Heart left ventricle (tissue), 16 donors: ENCODE measurements at places on chromosomes 3 and 15. TPM values are rescaled to one million over a fixed set of nuclear protein-coding genes. Genes with fewer than 3 reads are reported as not detected.

DNA sequence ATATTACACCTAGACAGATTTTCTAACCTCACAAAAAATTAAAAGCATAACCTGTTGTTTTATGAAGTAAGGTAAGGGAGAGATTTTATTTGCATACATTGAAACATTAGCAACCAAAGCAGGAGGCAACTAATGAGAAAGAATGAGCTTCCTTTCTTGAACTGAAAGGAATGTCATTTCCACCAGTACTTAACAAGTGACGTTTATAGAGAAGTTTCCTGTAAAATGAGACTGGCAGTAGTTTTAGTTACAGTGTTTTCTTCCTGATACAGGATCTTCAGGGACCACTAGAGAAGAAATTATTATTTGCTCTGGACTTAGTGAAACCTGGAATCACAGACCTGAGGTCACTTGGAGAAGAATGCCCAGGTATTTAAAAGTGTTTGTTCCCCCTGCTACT lies 27.4 kb upstream of the FRMD5 start:
- no peak for DNase-seq

DNA sequence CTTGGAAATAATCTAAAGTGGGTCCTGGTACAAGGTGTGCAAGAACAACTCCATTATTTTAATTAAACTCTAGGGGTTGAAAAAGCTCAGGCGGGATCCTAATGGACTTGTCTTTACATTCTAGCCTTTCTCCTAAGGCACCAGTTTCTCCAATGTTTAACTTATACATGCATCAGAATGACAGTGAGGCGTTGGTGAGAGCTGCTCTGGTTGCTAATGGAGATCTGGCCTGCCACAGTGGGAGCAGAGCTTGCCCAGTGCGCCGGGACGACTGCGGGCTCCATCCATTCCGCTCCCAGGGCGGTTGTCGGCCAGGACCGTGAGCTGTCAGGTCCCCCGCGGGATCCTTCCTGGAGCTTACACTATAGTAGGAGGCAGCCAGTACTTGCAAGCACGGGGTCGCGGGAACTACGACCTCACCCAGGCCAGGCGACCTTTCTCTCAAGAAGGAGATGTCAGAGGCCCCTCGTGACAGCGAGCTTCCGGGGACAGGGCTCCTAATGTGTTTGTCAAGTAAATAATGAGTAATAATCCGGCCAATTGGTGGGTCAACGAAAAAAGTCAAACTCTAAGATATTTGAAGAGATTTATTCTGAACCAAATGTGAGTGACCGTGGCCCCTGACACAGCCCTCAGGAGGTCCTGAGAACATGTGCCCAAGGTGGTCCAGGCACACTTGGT lies 991 bp upstream of the HIGD1A start:
- DNase-seq = peak; percentile 49

DNA sequence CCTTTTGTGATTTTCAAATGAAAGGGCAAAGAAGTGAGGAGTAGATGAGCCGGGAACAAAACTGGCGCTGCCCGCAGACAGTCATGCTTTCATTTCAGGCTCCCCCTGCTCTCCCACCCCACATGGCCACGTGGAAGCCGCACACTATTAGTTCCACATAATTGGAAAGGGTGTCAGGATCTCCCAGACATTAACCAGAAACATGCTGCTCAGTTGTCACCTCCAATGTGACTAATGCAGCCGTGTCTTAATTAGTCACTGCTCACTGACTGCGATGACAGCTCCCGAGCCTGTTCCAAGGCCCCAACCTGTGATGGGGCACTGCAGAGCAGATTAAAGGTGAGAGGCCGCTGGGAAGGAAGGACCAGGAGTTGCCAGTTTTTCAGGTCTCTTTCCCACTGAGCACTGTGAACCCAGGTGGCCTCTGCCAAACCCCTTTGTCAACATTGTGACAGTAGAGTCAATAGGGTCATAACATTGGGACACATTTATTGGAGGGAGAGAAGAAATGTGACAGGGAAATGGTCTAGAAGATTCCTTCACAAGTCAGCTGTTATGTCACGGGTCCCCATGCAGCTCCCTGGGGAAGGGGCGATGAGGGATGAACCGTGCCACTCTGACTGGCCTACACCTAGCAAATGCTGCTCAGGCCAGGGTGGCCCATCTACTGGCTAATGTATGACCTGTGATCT lies 38.6 kb upstream of the SFMBT1 start:
- no peak for DNase-seq

DNA sequence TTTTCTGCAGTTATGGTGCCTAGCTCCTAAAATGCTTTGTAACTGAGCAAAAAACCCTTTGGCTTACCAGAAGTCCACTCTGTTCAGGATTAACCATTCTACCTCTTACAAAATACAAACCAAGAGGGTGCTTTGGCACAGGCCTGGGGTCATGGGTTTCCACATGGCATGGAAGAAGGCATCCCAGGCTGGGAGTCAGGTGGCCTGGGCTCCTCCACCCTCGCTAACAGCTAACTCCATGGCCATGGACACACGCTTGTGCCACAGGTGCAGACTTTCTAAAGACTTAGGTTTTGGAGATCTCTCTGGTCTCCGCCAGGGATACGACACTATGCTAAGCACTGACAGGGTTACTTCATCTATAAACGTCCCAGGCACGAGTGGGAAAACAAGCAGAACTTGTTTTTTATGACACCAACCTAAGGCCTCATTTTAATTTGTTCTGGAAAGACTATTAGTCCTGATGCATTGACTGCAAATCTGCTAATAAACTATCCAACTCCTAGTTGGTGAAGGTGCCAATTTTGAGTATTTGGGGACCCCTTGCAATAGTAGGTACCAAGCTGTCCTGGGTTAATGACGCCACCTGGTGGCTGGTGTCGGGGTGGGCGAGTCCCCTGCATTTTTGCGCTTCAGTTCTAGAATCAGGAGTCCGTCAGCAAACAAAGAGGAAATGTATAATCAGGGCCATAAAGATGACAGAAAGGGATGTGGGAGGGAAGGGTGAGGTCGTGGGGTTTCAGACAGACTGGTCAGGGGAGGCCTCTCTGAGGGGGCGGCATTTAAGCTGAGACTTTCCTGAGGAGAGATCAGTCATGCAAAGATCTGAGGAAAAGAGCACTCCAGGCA lies 10.3 kb upstream of the ALDH1A3 start:
- no peak for DNase-seq

DNA sequence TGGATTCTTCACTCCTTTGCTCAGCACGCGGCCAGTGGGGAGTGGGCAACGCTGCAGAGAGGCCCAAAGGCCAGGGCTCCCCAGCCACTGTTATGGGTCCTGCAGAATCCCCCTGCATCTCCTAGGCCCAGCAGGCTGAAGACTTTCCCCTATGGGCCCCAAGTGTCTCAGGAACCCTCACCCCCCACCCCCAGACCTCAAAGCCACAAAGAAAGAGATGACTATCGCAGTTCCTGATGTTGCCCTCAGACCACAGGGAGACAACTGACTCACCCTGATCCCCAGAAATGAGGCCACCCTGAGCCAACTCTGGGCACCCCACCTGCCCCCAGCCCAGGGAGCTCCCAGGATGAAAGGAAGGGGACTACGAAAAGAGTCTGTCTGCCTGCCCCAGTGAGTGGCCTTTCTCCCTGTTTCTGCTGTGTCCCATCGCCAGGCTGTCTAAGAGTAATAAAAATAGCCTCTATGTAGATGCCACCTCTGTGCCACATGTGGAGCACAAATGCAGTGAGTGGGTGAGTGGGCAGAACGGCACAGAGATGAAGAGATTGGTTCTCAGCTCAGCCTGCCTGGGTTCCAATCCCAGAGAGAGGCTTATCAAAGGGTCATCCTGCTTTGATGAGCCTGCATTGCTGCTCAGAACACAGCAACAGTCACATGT lies 283.0 kb downstream of the UACA start:
- no peak for DNase-seq

Gene TYRO3
- 6.4 TPM for total RNA-seq

Gene LSMEM2
- 15.9 TPM for total RNA-seq

Gene GOLGA6L9
- total RNA-seq = 1.1 TPM

Gene CSPG4
- 46.9 TPM for total RNA-seq

Gene VEPH1
- total RNA-seq = not detected
